ENCODE measurements at places on chromosomes 6 and 20.

DNA sequence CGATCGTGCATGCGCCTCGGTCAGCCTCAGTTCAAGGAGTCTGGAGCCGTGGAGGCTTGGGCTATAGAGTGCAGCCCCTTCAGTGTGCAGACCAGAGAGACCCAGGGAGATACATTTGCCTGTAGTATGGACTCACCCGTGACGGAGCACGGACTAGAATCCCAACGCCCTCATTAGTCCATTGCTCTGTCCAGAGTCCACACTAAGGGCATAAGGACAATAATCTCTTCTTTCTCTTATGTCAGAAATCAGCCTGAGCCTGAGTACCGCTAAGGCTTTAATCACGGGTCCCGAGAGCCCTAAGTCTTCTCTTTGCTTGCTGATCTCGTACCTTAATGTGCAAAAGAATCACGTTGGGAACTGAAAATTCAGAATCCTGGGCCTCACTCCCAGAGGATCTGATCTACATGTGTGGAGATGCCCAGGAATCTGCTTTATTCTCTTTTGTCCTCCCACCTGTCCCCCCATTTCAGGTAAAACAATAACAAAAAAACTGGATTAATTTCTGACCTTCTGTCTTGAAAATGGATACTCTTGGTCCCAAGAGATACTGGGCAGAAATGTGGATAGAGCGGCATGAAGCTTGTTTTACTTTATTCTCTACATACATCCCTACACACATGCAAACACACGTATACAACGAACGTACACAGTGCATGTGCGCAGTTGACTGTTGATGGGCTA is 671 bp downstream of the BPHL start:
- peak; percentile 28 for DNase-seq

- DNase-seq = peak; percentile 80
Observed at GRCh38 chr6:71294121-71294523, 5.5 kb downstream of the OGFRL1 start.

DNA sequence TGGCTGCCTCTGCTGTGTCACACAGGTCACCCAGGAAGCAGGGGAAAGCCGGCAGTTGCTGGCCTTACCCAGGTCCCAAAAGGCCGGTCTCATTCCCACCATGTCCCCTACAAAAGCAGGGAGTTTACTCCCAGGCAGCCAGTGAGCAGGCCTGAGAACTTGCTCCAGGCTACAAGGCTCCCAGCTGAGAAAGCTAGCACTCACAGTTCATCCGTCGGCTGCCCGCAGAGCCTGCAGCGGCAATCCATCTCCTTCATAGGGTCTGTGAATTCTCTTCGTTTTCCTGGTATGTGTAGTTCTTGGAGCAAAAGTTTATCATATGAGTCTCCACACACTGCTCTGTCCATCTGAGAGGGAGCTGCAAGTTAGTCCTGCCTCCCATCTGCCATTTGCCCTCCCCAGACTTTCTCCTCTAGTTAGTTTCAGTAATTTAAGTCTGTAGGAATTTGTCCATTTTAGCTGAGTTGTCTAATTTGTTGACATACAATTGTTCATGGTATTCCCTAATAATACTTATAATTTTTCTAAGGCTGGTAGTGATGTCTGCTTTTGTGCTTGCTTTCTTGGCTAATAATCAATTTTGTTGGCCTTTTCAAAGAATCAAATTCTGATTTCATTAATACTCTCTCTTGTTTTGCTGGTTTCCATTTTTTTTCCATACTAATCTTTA is 135.6 kb downstream of the MAP3K4 start:
- DNase-seq = no peak

DNA sequence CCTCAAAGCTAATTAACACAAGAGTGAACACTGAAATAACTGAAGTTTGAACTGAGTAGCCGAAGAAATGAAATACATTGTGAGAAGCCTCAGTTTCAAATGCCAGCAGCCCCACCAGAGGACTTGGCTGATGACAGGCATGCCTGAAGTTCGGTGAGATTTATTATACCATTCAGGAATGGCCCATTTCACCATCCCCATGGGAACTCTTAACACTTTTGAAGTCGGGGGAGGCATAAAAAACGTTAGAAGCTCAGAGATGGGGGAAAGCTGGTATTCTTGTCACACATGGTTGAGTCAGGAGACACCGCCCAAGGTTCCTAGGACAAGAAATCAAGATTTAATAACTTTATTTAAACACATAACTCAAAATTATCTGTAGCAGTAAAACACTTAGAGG is 17.6 kb upstream of the SLC22A3 start:
- no peak for DNase-seq

DNA sequence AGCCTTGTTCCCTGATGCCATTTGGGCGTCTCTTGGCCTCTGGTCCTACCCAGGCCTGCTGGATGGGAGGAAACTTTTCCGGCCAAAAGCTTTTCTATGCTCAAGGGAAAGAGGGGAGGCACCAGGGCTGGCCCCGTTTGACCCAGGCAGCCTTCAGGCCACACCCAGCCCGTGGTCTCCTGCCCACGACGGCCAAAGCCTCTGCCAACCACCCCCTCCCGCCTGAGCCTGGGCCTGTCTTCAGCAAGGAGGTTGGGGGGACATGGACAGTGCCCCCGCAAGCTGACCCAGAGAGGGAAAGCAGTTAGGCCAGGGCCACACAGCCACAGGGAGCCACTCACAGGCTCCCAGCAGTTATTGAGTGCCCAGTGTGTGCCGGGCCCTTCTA is 49.5 kb downstream of the SRC start:
- no peak for DNase-seq

DNA sequence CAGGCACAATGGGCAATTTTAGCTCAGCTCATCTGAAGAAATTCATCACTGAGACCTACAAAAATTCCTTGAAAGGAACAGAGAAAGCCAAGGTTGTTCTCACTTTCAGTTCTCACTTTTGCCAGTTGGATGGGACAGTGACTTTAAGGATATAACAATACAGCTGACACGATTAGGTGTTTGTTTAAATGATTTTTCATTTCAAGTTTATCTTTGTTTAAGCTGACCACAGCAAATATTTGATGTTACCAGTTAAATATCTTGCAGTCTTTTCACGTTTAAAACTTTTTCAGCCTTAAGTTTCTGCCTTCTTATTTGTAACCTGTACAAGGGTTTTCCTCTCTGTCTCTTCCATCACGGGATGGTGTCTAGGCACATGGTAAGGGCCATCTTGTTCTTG is 93.6 kb downstream of the PLCB1 start:
- no peak for DNase-seq

GRCh38 chr6:30730601-30731435 is 10.7 kb downstream of the TUBB start:
- no peak for DNase-seq

DNA sequence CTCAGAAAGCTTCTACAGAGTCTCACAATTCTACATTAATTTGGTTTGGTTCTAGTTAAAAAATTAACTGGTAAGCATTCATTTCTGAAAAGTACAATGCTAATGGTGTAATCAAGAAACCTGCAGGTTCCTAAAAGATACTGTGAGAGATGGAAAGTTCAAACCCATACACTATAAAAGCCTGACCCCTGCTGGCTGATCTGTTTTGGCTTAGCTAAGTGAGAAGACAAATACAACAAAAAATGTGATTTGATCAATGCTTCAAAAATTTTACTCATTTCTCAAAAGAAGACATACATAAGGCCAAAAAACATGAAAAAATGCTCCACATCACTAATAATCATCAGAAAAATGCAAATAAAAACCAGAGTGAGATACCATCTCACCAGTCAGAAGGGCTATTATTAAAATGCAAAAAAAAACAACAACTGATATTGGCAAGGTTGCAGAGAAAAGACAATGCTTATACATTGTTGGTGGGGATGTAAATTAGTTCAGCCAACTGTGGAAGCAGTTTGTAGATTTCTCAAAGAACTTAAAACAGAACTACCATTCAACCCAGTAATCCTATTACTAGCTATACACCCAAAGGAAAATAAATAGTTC is 102.8 kb downstream of the MOXD1 start:
- DNase-seq = peak; percentile 73

All from fibroblast of pulmonary artery (primary cell).